AML-193 (cell line): ENCODE measurements at places on chromosomes 1 and 21.

GRCh38 chr1:219220945-219221344 lies 47.3 kb downstream of the LYPLAL1 start:
- no peak for DNase-seq

GRCh38 chr1:152565535-152566215 lies 905 bp downstream of the LCE3E start:
- no peak for DNase-seq

DNA sequence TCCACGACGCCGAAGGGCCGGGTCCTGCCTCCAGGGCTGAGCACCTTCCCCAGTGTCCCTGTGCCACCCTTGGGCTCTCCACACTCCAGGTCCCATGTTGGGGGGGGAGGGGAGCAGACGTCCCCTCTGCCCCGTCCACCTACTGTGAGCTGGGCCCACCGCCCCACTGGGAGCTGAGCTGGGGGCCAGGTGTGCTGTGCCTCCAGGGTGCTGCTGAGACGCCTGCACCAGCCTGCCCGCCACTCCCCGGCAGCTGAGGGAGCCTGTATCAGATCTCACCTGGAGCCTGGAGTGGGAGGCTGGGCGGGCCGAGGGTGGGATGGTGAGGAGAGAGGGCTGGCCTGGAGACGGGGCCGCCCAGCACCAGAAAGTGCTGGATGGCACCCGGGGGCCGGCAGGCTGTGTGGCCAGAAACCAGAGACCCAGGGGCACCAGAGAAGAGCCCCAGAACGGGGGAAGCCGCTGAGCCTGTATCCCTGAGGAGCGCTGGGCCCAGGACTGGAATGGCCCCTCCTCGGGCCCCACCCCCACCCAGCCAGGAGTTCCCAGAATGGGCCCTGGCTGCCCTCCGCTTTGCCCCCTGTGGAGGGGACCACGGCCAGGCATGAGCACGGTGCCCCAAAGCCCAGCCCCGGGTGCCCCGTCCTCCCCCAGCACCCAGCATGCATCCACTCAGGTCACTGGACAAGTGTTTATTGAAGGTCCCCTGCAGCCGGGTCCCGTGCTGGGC lies 3.4 kb downstream of the TNFRSF18 start:
- DNase-seq = no peak

- no peak for DNase-seq
Observed at GRCh38 chr1:224769452-224770335, 153.6 kb downstream of the CNIH3 start.

GRCh38 chr1:117146575-117147340 lies 25.2 kb upstream of the TRIM45 start:
- no peak for DNase-seq

DNA sequence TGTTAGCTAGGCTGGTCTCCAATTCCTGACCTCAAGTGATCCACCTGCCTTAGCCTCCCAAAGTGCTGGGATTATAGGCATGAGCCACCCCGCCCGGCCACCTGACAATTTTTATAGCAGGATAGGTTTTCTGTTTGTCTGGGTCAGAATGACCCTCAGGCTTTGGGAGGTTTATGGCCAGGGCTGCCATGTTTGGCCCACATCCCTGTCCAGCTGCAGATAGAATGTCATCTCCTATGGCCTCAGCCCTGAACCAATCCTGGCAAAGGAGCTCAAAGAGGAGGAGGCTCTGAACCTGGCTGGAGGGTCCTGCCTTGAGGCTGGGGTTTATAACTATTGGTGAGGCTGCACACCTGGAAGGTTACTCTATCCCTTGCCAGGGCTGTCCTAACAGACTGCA lies 83.0 kb downstream of the HMGB4 start:
- DNase-seq = no peak

DNA sequence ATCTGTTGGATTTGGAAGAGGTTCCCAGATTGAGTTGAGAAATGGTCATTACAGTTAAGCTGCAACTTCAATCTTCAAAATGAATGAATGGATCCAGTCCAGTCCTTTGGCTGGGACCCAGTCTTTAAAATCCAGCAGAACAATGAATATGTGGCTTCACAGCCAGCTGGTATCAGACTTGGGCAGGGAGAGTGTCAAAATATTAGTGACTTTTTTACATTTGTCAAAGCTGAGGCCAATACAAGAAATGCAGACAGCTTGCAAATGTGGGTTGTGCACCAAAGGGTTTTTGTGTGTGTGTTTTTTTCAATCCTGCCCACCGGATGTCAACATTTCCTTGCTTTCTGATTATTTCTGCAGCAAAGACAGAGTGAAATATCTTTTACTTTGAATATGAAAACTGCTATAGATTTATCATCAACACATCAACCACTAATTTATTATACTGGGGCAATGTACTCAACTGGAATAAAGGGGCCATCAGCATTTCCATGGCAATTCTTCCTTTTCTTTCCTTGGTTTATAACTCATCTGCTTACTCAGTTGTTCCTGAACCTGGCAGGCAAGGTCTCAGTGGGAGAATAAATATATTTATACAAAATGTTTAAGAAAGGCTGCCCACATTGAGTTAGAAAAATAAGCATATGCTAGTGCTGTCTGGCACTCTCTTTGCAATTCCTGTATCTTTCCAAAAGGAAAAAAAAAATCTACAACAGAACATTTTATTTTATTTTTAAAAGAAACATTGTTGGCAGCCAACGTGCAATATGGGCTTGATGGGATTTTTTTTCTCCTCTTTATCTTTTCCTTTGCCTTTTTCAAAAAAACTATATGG lies 491.6 kb upstream of the C1orf87 start:
- DNase-seq = no peak

DNA sequence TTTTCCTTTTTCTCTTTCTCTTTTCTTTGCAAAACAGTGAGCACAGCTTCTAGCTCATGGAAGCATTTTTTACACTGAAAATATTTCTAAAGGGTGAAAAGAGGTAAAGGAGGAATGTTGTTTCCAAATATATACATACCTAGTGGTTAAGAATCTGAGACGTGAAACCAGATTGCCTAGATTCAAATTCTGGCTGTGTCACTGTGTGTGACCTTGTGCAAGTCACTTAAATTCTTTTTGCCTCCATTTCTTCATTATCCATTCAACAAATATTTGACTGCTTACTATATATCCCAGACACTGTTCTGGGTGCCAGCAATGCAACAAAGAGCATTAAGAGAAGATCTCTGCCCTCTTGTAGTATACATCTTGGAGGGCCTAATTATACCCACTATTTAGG lies 53.3 kb downstream of the ZFYVE9 start:
- DNase-seq = no peak

- no peak for DNase-seq
Observed at GRCh38 chr1:23026568-23026967, 7.3 kb downstream of the KDM1A start.

GRCh38 chr1:54253480-54253879 lies 53.5 kb downstream of the MRPL37 start:
- DNase-seq = no peak

DNA sequence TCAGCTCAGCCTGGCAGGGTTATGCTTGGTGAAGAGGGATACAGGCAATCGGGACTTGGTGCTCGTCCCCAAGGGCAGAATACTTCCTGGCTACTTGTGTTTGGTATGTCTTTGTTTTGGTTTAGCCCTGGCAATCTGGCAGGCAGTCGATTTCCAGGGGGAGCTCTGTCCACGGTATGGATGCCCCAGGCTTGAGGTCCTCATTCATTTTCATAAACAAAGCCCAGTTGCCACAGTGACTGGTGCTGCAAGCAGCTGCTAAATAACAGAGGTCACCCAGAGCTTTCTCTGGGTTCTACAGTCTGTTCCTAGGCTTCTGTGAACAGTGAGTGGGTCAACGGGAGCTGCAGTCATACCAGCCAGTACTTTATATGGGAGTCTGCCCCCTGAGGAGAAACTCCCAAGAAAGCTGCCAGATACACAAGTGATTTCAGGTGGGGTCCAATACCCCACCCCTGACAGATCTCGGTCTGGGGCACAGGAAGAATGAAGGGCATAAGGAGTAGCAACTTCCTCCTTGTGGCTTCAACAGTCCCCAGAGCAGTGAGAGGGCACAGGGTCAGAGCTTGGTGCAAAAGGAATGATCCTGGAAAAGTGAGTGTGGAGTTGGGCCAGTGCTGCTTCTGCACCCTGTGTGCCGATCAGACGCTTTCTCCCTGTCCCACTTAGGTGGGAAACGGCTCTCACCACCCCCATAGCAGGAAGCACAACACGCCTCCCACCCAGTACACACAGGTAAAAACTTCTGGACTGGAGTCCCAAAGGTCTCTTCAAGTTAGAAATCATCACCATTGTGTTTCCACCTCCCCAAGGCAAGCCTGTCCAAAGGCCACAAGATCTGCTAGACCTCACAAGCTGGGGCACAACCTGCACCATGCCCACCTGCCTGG lies 55.5 kb downstream of the TGFBR3 start:
- DNase-seq = peak; percentile 2

DNA sequence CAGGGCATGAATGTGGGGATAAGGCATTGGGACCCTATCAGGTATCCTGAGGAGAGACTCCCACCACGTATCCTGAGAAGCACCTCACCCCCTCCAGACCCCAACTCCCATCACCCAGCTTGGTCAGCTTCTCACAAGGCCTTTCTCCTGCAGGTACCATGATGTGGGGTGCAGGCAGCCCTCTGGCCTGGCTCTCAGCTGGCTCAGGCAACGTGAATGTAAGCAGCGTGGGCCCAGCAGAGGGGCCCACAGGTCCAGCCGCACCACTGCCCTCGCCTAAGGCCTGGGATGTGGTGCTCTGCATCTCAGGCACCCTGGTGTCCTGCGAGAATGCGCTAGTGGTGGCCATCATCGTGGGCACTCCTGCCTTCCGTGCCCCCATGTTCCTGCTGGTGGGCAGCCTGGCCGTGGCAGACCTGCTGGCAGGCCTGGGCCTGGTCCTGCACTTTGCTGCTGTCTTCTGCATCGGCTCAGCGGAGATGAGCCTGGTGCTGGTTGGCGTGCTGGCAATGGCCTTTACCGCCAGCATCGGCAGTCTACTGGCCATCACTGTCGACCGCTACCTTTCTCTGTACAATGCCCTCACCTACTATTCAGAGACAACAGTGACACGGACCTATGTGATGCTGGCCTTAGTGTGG lies 1.3 kb downstream of the GPR3 start:
- no peak for DNase-seq

DNA sequence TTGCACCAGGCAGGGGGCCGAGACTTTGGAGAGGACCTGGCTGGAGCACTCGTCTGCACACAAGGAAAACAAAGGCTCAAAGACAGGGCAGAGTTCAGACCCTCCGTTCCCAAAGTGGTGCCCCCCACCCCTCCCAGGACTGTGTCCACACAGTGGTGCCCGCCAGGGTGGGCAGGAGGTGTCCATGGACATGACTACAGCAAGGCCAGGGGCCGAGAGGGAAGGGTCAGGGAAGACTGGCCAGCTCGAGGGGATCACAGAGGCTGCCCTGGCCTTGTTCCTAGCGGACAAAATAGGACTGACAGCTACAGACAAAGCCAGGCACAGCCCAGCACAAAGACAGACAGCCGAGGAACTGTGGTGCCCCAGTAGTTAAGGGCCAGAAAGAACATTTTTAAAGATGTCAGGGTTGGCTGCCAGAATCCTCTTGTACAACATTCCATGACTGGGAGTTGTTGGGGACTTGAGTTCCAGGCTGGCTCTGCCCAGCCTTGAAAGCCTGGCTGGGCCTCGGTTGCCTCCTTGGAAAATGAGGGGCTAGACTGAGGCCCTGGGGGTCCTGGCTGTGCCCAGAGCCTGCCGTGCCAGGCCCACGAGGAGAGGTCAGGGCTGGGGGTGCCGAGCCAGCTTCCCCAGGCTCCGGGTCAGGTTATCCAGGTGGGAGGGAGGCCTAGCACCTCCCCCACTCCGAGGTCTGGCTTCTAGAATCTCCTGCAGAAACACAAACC lies 63.7 kb downstream of the SLX9 start:
- no peak for DNase-seq

GRCh38 chr21:17270229-17270628 lies 242.6 kb upstream of the CXADR start:
- DNase-seq = peak; percentile 7

- no peak for DNase-seq
Observed at GRCh38 chr1:14791654-14792053, 193.2 kb downstream of the KAZN start.

DNA sequence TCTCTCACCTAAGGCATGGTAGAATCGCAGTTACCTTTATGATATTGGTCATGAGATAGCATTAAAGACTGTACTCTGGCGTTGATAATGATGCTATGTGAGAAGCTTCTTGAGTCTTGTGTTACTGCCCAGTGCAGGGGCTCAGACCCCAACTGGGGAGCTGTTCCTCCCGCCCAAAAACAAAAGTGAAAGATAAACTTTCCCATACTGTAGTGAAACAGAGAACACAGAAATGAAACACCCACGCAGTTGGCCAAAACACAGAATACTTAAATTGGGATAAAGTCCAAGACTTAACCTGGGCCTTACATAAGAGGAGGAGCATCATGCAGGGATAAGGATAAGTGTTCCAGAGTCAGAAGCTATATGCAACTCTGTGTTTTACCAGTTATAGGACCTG lies 130.6 kb downstream of the HHIPL2 start:
- DNase-seq = no peak

GRCh38 chr1:156103521-156103947 lies 11.0 kb upstream of the LMNA start:
- DNase-seq = no peak

GRCh38 chr21:14585122-14585521 lies 39.0 kb upstream of the SAMSN1 start:
- DNase-seq = peak; percentile 32

DNA sequence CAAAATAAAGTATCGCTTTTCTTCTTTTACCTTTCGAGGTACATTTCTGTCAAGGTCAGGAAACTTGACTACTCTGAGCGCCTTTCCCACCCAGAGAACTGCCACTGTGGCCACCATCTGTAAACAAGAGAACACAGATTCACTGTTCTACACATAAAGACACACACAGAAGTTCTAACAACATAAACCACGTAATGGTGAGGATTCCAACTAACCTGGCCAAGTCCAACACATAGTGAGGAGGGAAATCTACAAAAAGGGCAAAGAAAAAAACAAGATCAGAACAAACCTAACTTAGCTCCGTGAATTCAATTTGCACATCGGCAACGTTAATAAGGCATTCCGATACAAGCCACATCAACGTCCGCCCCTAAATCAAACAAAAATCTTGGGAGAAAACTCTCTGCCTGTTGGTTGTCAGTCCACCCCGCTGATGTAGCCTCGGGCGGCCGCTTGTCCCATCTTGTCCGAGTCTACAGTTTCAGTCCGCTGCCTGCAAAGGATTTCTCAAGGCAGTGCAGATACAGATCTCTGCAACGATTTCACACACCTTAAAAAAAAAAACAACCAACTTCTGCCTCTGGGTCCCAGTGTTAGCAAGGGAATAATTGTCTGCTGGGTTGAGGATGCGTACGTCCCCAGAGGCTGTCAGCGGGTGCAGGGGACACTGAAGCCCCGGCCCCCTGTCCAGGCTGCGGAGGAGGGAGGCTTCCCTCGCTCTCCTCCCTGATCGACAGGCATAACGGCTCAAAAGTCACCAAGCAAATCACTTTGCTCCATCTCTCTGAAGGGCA lies 1.0 kb downstream of the SLC35D1 start:
- peak; percentile 36 for DNase-seq

DNA sequence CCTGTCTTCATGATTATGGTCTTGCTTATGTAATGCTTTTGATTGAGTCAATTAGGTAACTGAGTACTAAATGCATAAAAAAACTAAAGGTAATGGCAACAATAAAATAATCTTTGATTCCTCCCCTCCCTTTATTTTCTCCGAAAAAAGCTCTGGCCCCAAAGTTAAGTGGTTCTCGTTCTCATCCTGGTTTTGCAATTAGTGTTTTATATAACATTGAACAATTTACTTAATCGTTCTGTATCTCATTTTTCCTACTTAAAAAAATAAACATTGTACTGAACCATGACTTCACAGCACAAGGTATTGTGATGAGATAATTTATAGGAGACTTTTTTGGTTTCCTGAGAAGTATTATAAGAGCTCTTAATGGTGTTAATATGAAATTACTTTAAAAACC lies 11.3 kb downstream of the SLC22A15 start:
- no peak for DNase-seq
